B cell (primary cell): ENCODE measurements at places on chromosomes 3 and 15.

- no peaks in the 10 kb centered on the region for H3K36me3 ChIP-seq
- H3K4me3 ChIP-seq = no peak overlapping the region
- H3K4me1 ChIP-seq = no peaks in the 10 kb centered on the region
- no peak overlapping the region for H3K27ac ChIP-seq
- H3K27me3 ChIP-seq = no peaks in the 10 kb centered on the region
Measured at GRCh38 chr3:155230382-155230781, 63.1 kb downstream of the STRIT1 start.

- H3K4me3 ChIP-seq = peak overlapping the region; percentile 53
- H3K4me1 ChIP-seq = peaks cover 24% of the 10 kb centered on the region
- H3K27ac ChIP-seq = no peak overlapping the region
- DNase-seq = no peak
Measured at GRCh38 chr15:90957031-90957790, 2.5 kb downstream of the RCCD1 start.

DNA sequence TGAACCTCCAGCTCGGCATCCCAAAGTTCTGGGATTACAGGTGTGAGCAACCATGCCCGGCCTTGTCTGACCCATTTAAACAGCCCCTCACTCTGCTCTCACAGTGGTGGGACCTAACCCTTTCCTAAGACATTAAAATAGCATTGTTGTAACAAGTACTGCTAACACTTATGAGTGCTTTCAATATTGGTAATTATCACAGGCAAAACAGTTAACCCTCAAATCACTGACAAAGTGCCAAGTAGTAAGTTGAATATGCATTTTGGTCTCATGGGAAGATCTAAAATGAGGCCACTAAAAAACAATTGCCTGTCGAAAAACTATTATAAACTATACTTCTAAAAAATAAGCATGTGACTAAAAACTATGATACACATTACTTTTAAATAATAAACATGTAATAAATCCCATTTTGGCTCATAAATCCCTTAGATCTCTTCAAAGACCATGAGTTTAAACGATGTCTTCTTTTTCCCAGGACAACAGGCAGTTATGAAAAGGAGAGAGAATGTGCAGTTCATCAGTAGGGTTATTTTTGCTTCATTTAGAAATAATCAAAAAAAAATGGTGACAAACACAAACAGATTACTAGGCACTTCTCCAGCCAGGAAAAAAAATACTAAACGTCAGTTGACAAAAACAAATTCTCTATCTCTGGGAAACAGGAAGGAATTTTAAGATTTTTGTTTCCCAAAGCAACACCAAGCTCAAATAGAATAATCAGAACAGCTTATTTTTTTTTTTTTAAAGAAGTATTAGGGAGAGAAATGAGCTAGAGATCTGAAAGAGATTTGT, 95.4 kb downstream of the RFTN1 start:
- H3K36me3 ChIP-seq = peaks cover 2% of the 10 kb centered on the region
- DNase-seq = no peak
- H3K27me3 ChIP-seq = no peaks in the 10 kb centered on the region
- H3K4me1 ChIP-seq = peaks cover 12% of the 10 kb centered on the region
- no peak overlapping the region for H3K27ac ChIP-seq

DNA sequence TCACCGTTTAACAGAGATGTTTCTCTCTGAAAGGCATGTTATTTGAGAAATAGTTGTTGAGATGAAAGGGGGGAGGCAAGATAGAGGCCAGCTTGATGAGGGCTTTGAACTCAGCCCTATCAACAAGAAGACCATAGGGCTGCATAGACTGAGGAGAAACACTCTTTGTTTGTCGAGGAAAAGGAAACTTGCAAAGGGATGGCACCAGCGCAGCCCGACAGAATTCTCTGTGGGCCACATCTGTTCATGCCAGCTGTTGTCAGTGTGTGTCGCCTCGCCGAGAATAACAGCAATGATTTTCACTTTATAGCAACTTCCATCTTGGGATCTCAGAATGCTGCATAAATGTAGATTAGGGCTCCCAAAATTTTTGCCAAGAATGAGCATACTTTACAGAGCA, 478.3 kb upstream of the TPRG1 start:
- no peak overlapping the region for H3K4me3 ChIP-seq
- peaks cover 5% of the 10 kb centered on the region for H3K4me1 ChIP-seq
- no peaks in the 10 kb centered on the region for H3K36me3 ChIP-seq
- no peak overlapping the region for H3K27ac ChIP-seq
- H3K27me3 ChIP-seq = no peaks in the 10 kb centered on the region

- no peaks in the 10 kb centered on the region for H3K27me3 ChIP-seq
- no peak overlapping the region for H3K4me3 ChIP-seq
- DNase-seq = no peak
- no peaks in the 10 kb centered on the region for H3K4me1 ChIP-seq
- peaks cover 39% of the 10 kb centered on the region for H3K36me3 ChIP-seq
- no peak overlapping the region for H3K27ac ChIP-seq
Measured at GRCh38 chr3:27431116-27431515, 53.1 kb downstream of the SLC4A7 start.

- no peak overlapping the region for H3K27ac ChIP-seq
- no peaks in the 10 kb centered on the region for H3K4me1 ChIP-seq
- no peak for DNase-seq
- H3K36me3 ChIP-seq = no peaks in the 10 kb centered on the region
- H3K27me3 ChIP-seq = no peaks in the 10 kb centered on the region
Measured at GRCh38 chr15:88497109-88497765, 29.7 kb downstream of the MRPS11 start.

DNA sequence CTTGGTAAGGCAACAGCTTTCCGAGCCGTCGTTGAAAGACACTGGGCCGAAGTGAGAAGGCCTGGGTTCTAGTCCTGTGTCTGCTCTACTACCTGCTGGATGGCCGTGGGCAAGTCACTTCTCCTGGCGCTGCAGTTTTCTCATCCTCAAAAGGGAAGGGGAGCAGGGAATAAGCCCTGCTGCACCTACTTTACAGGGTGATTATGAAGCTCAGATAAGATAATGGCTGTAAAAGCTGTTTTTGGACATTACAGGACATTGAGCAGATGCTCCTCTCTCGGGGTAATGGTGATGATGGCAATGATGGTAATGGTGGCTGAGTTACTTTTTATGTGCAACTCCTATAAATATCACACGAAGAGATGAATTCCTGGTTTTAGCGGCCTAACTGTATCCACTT, 152.6 kb downstream of the FAM43A start:
- H3K4me1 ChIP-seq = no peaks in the 10 kb centered on the region
- no peak for DNase-seq
- no peaks in the 10 kb centered on the region for H3K27me3 ChIP-seq
- H3K27ac ChIP-seq = no peak overlapping the region

DNA sequence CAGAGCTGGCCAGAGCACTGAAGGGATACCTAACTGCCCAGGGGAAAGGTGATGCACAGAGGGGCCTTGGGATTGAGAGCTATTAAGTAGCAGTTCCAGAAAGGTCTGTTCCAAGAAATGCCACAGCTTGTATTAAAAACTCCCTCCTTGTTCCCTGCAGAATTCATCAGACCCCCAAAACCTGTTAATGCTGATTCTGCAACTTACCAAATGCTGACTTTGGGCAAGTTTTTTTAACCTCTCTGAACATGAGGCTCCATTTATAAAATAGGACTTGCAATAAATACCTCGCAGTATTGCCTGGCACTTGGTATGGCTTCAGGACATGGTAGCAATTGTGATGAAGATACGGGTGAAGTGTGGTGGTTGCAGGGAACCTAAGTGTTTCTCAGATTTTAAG, 30.1 kb upstream of the SYNPR start:
- H3K27ac ChIP-seq = no peak overlapping the region
- no peak for DNase-seq
- H3K27me3 ChIP-seq = no peaks in the 10 kb centered on the region
- H3K36me3 ChIP-seq = no peaks in the 10 kb centered on the region
- H3K4me1 ChIP-seq = no peaks in the 10 kb centered on the region
- H3K4me3 ChIP-seq = no peak overlapping the region

- H3K4me3 ChIP-seq = no peak overlapping the region
- H3K36me3 ChIP-seq = no peaks in the 10 kb centered on the region
- peaks cover 5% of the 10 kb centered on the region for H3K27me3 ChIP-seq
- H3K4me1 ChIP-seq = no peaks in the 10 kb centered on the region
- DNase-seq = no peak
- H3K27ac ChIP-seq = no peak overlapping the region
Measured at GRCh38 chr3:138921316-138922292, 25.3 kb downstream of the FOXL2 start.
